ENCODE measurements at places on chromosomes 1 and 21. TPM values are rescaled to one million over a fixed set of nuclear protein-coding genes. Genes with fewer than 3 reads are reported as not detected.

Gene FCRL4
- total RNA-seq: not detected

Gene SLAMF9
- total RNA-seq: not detected

Gene CACNA1S
- total RNA-seq: 0.12 TPM

Gene RXRG
- total RNA-seq: not detected

Gene PPP1R12B
- 21.8 TPM for total RNA-seq

Gene HSPB7
- total RNA-seq: not detected

Gene SLC45A3
- total RNA-seq: 5.1 TPM

Gene BNIPL
- total RNA-seq: 1.0 TPM

Gene FAM163A
- 0.11 TPM for total RNA-seq

Gene SMIM1
- total RNA-seq: 9.1 TPM

Gene SELE
- total RNA-seq: not detected

Gene WDR64
- total RNA-seq: not detected

Gene SRM
- 15.7 TPM for total RNA-seq

Gene CA6
- total RNA-seq: not detected

Gene TMEM240
- total RNA-seq: 13.3 TPM

Gene OR2G6
- not detected for total RNA-seq

Gene EDARADD
- 1.7 TPM for total RNA-seq

Gene DIRAS3
- 1.3 TPM for total RNA-seq

Gene TNFRSF4
- not detected for total RNA-seq

Gene PLA2G2D
- total RNA-seq: not detected

Gene DNAJB4
- 40.6 TPM for total RNA-seq

Gene NAV1
- total RNA-seq: 60.7 TPM

Gene KCNT2
- 29.8 TPM for total RNA-seq

Gene YIPF1
- 35.7 TPM for total RNA-seq

Gene TNFRSF8
- total RNA-seq: not detected

Gene PPP1R8
- total RNA-seq: 61.2 TPM

Gene FCRL6
- not detected for total RNA-seq

Gene MAP3K21
- total RNA-seq: 4.2 TPM

Gene SPRR2G
- total RNA-seq: not detected

Gene KRTAP11-1
- not detected for total RNA-seq

Gene MTARC2
- not detected for total RNA-seq

Gene HAPLN2
- 0.65 TPM for total RNA-seq

Gene TOE1
- total RNA-seq: 6.1 TPM

Gene ACKR1
- 0.74 TPM for total RNA-seq

Gene C1orf87
- not detected for total RNA-seq

Gene NHLH1
- total RNA-seq: 0.22 TPM

Gene CEP85
- 41.4 TPM for total RNA-seq

Gene TMOD4
- total RNA-seq: not detected

Gene ROR1
- total RNA-seq: 32.0 TPM

Data from neural progenitor cell (in vitro differentiated cells).